ENCODE measurements at places on chromosomes 6 and 20. TPM values are rescaled to one million over a fixed set of nuclear protein-coding genes. Genes with fewer than 3 reads are reported as not detected.
A peak's percentile ranks its signal among the peaks of the same experiment; 100 is the strongest.

The PRICKLE4 gene
- 13.1 TPM for total RNA-seq

The HLA-F gene
- 87.3 TPM for total RNA-seq

The DPPA5 gene
- total RNA-seq = not detected

The CBLN4 gene
- total RNA-seq = not detected

The TFAP2D gene
- not detected for total RNA-seq

- DNase-seq = peak; percentile 87
These were observed at the start of gene MYL9 for GRCh38 chr20:36541227-36541767. Gene MYL9 (plus strand): TSS chr20:36541519. CDS start chr20:36544885, 3,366 bp downstream.

DNA sequence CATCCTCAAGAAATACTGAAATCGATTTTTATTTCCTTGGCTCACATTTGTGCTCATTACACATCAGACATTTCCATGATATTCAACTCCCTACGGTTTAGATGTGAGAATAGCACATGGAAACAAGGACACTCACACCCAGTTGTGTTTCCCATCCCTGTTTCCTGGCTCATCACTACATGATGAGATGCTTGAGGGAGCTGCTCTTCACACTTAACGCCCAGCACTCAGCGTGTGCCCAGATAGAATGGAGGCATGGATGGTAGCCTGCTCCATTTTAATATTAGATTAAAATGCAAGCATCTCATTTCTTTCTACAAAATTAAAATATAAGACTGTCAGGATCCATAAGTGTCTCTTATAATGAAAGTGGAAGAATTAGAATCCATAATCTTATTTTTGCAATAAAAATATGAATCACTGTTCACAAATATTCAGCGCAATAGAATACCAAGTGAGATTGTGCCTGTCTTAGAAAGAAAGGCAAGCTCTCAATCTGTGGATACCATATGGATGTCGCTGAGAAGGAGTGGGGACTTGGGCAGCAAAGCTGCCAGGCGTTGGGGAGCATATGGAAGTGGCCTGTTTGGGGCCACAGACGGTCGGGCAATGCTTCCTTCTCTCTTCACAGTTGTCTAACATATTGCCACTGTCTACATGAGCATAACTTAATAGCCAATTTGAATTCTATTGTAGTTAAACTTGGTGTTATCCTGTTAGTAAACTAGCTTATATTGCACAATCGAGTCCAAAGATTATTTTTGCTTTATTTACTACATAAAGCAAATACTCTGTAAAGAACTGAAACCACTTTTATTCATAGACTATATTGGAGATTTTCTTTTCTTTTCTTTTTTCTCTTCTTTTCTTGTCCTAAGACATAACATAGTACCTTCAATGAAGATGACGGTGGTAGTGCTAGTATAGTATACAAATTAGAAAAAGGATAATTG lies 206.8 kb upstream of the QKI start:
- DNase-seq = no peak

- peak; percentile 89 for DNase-seq
These were observed 43.4 kb upstream of the ESR1 start for GRCh38 chr6:151763938-151764680.

DNA sequence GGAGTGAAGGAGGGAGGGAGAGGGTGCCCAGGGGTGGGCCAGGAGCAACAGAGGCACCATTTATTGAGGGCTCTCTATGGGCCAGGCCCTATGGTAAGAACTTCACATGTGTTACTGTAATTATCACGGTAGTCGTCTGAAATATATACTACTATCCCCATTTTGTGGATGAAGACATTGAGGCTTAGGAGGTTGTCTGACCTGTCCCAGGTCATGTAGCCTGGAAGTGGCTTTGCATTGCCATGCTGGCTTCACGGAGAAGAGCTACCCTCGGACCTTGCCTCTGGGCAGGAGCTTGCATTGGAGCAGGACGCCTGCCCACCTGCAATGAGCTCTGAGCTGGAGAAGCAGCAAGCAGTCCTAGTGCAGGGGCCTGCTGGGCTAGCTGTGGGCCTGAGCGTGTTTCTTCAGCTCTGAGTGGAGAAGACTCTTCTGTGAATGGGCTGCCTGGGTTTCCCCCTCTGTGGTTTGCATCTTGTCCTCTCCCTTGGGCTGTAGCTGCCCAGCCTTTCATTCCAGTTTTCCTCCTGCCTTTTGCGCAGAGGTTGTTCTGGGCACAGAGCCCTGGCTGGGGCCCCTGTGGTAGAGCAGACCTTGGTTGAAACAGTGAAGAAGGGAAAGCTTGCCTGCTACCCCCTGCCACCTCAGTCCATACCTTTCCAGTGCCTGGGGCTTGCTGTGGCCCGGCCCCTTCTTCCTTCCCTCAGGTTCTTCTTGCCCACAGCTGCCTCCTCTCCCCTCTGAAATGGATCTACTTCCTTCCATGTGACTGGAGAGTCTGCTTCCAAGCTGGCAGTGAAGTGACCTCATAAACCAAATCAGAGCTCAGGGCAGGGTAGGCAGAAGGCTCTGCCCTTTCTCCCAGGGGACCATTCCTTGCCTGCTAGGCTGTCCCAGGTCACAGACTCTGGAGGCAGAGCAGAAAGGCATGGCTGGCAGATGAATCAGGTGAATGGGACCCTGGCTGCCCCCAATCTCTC lies 24.1 kb upstream of the SRF start:
- no peak for DNase-seq

DNA sequence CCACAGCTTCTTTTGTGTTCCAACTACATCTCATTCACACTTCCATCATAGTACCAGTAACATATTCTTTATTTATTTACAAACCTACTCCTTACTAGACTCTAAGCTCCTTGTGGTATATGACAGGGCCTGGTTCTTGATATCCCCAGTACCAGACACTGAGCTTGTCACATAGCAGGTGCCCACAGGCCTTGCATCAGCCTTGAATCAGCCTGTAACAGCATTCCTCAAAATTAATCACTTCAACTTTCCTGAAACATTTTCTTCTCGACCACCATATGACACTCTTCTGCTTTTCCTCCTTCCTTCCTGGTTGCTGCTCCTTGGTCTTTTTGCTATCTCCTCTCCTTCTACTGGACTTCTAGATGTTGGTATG lies 24.7 kb upstream of the SRPK1 start:
- no peak for DNase-seq

DNA sequence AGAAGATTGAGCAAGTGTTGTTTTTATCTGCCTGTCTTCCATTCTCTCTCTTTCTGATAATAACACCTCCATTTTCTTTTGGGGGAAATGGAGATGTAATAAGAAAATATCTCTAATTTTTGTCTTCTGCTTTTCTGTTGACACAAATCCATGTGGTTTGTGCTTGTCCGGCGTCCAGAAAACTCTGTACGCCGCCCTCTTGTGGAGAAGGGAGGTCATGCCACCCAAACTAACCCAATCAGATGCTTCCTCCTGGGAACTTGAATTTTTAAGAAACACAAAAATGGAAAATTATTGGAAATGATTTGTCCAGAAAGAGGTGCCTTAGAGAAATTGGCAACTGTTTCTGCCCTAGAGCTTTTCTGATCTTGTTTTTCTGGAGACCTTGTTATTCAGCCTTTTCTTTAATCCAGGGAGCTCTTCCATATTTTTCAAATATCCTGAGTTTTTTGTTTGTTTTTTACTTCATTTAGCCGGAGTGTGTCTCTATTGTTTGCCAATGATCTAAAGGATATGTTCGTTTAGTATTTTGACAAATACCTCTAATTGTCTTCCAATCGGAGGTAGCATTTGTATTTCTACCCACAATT lies 17.8 kb upstream of the FNDC1 start:
- DNase-seq = peak; percentile 48

DNA sequence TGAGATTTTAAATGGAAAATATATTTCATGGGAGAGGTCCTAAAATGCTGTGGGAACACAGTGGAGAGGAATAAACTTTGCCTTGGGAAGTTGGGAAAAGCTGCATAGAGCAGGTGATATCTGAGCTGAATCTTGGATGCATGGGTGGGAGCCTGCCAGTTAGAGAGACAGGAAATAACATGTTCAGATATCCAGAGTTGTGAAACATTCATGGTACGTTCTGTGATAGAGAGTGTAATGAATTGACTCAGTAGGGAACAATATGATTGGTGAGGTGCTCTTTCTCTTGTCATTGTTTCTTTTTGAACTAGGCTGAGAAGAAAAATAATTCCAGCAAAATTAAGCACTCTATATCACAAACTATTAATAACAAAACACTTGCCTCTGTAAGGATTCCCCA lies 72.8 kb downstream of the RPS12 start:
- DNase-seq = no peak

DNA sequence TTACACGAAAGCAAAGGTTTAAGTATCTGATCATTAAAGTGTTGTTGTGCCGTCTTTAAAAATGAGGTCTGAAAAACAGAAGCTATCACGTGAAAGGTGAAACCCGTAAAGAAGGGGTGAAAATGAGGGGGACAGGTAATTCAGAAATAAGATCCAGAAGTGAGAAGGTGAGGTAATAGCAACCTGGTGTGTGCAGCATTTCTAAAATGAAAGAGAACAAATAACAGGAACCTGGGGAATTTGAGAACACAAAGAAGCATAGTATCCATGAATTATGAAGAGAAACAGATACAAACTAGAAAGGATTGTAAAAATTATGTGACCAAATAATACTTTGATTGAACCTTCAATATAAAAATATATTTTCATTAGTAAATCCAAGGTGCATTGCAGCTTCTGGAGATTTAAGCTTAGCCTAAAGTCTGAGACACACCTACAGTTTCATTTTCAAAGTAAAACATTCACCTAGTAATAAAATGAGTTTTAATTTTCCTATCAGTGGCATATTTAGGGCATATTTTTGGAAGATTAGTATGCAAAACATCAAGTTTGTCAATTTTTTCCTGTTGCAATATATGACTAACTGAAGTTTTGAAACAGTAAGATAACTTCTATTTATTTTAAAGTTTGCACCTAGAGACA lies 1.4 kb downstream of the HEY2 start:
- DNase-seq = no peak

DNA sequence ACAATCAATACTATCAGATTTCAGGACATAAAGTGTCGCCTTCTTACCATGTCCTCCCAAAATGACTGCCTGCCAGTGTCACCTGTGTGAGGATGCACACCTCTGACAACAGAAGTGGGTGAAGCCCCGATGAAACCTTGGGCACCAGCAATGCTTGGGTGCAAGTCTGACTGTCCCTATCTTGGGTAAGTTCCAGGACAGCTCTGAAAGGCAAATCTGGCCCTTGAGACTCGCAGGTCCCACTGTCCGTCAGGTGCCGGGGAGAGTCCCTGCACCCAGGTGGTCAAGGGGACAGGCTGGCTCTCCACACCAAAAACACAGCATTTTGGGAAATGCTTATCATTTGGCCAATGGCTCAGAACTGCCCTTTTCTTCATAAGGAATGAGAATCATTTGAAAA lies 43.3 kb downstream of the EZR start:
- DNase-seq = no peak

- DNase-seq = no peak
These were observed 477.3 kb downstream of the PREX1 start for GRCh38 chr20:48350313-48350988.

- peak; percentile 34 for DNase-seq
These were observed 52.6 kb upstream of the MAFB start for GRCh38 chr20:40741507-40742106.

DNA sequence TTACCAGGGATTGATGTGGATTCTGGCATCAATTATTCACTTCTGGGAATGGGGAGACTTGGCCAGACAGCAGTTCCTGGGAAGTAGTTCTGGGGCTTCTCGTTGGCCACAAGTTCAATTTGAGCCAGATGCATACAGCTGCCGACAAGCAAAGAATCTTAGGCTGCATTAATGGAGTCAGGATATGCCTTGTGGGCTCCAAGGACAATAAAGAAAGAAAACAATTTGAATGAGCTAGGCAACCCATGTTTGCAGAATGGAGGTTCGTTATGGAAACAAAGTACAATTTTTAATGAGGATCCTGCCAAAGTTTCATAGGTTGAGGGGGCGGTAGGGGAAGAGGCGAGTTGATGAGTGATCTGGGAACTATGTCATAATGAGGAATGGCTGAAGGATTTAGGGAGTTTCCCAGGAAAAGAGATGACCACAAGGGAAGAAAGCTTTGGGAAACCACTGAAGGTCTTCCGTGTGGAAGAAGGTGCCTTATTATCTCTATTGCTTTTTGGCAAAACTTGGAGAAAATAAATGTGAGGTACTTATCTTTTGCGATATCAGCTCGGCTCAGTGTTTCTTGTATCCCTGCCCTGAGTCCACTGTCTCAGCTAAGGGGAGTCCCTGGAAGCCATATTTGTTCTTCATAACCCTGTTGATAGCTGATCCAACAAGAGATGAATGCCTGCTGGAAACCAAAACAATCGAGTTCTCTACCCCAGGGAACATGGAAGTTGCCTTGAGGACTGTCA lies 181.0 kb upstream of the ZNF217 start:
- no peak for DNase-seq

GRCh38 chr6:161394437-161394836 lies 120.6 kb upstream of the AGPAT4 start:
- DNase-seq = no peak

DNA sequence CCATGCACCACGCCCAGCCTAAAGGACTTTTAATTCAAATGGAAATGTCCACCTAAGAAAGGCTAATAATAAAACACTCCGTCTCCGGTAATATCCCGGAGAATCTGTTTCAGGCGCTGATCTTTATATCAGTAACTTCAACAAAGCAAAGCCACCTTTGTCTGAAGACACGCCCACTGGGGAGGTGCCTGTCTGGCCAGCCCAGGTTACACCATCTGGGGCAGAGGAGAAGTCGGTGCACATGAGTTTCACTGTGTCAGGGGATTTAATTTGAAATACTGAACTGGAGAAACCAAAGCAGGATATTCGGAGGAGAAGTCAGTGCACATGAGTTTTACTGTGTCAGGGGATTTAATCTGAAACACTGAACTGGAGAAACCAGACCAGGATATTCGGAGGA lies 9.4 kb downstream of the SERPINB6 start:
- peak; percentile 61 for DNase-seq

DNA sequence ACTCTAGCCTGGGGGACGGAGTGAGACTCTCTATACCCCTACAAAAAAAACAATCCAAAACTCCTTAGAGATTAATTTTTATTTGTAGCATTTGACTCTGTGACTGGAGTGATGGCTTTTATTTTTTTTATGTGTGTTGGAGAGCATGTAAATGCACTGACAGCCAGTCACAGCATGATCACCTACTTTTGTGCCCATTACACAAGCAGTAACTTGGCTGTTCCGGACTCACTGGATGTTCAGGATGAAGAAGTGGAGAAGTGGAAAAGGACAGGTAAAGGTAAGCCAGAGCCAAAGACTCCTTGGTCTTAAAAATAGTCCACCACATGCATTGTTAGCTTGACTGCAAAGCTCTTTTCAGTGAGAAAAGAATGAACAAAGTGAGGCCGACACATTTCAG lies 222.6 kb downstream of the FOXC1 start:
- DNase-seq = no peak

DNA sequence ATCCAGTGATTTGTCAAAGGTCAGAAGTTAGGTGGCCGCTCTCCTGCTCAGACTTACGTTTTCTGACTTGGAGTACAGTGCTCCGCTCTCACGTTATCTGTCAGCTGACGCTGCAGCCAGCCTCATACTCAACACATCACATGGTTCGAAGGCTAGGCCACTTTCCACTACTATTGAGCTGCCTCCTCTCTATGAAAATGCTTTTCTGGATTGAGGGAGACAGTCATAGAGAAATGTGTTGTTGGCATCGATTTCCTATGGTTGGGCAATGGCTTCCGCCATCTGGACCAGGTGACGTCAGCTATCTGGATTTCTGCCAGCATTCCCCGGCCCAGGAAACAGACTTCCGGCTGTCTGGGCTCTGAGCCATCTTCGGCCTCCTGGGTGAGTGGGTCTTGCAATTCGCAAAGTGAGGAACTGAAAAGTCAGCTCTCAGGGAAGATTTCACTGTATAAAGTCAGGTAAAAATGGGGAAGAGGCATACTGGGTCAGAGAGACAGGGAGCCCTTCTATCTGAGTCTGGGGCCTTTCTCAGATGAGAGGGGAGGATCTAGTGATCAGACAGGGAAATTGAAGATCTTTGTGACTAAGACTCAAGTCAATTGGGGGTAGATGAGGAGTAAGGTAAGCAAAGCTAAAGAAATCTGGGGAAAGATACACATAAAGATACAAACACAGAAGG lies 37.5 kb upstream of the IER3 start:
- DNase-seq = peak; percentile 98

Measured in mucosa of gallbladder (tissue), 1 donor.